Ovary (tissue), 10 donors: ENCODE measurements at places on chromosomes 12 and 14. TPM values are rescaled to one million over a fixed set of nuclear protein-coding genes. Genes with fewer than 3 reads are reported as not detected.

- no peak for DNase-seq
- no peaks in the 10 kb centered on the region for H3K36me3 ChIP-seq
- H3K27ac ChIP-seq, result no peak overlapping the region
- no peaks in the 10 kb centered on the region for H3K4me1 ChIP-seq
- no peak overlapping the region for H3K4me3 ChIP-seq
Observed at GRCh38 chr12:82672811-82673495, 13.8 kb upstream of the TMTC2 start.

DNA sequence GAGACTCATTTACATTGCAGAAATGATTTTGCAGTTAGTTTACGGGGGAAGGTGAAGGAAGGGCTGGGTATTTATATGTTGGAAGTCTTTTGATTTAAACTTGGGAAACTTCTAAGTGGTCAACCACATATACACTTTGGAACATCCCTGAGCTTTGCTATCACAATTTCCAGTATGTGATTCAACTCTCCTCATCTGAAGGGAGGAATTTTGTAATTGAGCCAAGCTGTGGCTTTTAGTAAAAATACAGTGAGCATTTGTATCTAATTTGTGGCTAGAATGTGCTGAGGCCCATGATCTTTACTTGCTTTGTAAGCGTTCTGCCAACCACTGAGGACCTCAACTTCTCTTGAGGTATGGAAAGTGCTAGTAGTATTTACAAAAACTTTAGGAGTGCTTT lies 235.0 kb upstream of the PDZRN4 start:
- no peaks in the 10 kb centered on the region for H3K27me3 ChIP-seq
- no peaks in the 10 kb centered on the region for H3K36me3 ChIP-seq
- H3K4me1 ChIP-seq, result no peaks in the 10 kb centered on the region
- no peak for DNase-seq

- H3K4me1 ChIP-seq, result peaks cover 4% of the 10 kb centered on the region
- H3K36me3 ChIP-seq, result no peaks in the 10 kb centered on the region
- DNase-seq, result peak; percentile 95
- peak within 1 kb of the TSS; percentile 81 for H3K27ac ChIP-seq
Observed at GRCh38 chr14:103847451-103848174, at the start of gene PPP1R13B. Gene PPP1R13B, minus strand, starts transcription at chr14:103847575. Its CDS starts 268 bp downstream, at chr14:103847307.

DNA sequence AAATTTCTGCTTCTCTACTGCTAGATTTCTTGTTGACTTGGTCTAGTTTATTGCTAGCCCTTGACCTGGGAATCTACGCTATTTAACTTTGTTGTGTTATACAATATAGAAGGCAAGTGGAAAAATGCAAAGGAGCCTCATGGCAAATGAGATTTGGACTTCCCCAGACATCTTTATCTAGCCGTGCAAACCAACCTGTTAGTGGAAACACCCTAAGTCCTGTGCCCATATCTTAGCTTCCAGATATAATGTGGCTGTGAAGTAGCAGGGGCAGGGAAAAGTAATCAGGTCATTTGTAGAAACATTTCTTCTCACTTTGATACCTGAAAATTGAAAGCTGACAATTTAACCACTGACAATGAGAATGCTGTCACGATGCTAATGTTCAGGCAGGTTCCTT lies 90.7 kb upstream of the ATP2B1 start:
- H3K36me3 ChIP-seq, result no peaks in the 10 kb centered on the region
- H3K4me1 ChIP-seq, result no peaks in the 10 kb centered on the region
- H3K27ac ChIP-seq, result no peak overlapping the region
- no peak overlapping the region for H3K4me3 ChIP-seq

GRCh38 chr14:92886337-92886736 lies 36.6 kb upstream of the CHGA start:
- H3K36me3 ChIP-seq, result no peaks in the 10 kb centered on the region
- no peak for DNase-seq
- H3K27me3 ChIP-seq, result no peaks in the 10 kb centered on the region
- H3K4me3 ChIP-seq, result no peak overlapping the region
- no peak overlapping the region for H3K27ac ChIP-seq

GRCh38 chr12:108043750-108044533 lies 85.1 kb upstream of the WSCD2 start:
- no peaks in the 10 kb centered on the region for H3K27me3 ChIP-seq
- H3K27ac ChIP-seq, result no peak overlapping the region
- H3K36me3 ChIP-seq, result no peaks in the 10 kb centered on the region
- no peak overlapping the region for H3K4me3 ChIP-seq

- H3K4me1 ChIP-seq, result no peaks in the 10 kb centered on the region
- no peak for DNase-seq
- no peaks in the 10 kb centered on the region for H3K27me3 ChIP-seq
- no peaks in the 10 kb centered on the region for H3K36me3 ChIP-seq
- H3K4me3 ChIP-seq, result no peak overlapping the region
Observed at GRCh38 chr12:52210925-52211650, 19.3 kb upstream of the KRT80 start.

DNA sequence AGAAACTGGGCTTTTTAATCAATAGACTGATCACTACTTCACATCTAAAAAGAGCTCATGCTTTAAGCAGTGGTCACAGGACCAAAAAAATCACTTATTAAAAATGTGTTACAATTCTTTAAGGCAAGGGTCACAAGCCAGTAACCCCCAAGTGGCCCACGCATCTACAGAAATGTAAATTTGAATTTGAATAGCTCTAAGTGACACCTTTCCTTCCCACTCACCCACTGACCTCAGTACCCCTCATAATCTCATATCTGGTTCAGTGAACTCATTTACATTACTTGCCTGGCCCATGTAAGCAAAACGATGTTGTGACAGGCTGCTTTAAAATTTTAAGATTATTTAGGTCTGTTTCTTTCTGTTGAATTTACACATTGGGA lies 27.4 kb downstream of the NELL2 start:
- H3K27ac ChIP-seq, result no peak overlapping the region
- no peak overlapping the region for H3K4me3 ChIP-seq
- DNase-seq, result no peak
- no peaks in the 10 kb centered on the region for H3K36me3 ChIP-seq
- no peaks in the 10 kb centered on the region for H3K4me1 ChIP-seq

DNA sequence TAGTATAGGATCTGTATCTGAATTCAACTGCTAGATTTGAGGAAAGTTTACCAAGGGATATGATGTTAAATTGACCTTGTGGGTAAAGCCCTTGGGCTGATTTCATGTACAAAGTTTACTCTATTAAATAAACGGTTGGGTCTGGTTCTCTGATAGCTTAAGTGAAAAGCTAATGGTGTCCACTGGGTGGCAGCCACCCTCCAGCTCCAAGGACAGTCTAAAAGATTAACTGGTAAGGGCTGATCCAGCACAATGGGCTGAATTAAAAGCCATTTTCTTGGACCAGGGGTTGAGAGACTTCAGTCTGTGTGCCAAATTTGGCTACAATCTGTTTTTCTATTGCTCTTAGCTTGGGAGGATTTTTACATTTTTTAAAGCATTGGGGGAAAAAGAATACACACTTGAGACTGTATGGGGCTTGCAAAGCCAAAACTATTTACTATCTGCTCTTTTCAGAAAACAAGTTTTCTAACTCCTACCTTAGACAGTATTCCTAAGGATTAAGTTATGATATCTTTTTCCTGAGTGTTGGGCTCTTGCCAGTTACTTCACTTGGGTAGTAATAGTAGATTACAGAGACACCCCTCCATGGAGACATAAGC lies 116.5 kb downstream of the GPHN start:
- DNase-seq, result no peak
- H3K4me1 ChIP-seq, result peaks cover 3% of the 10 kb centered on the region
- H3K36me3 ChIP-seq, result no peaks in the 10 kb centered on the region
- H3K27ac ChIP-seq, result no peak overlapping the region

GRCh38 chr12:68117661-68118060 lies 41.9 kb downstream of the IFNG start:
- no peaks in the 10 kb centered on the region for H3K4me1 ChIP-seq
- no peaks in the 10 kb centered on the region for H3K27me3 ChIP-seq
- no peak for DNase-seq
- H3K4me3 ChIP-seq, result no peak overlapping the region
- no peaks in the 10 kb centered on the region for H3K36me3 ChIP-seq
- H3K27ac ChIP-seq, result no peak overlapping the region

DNA sequence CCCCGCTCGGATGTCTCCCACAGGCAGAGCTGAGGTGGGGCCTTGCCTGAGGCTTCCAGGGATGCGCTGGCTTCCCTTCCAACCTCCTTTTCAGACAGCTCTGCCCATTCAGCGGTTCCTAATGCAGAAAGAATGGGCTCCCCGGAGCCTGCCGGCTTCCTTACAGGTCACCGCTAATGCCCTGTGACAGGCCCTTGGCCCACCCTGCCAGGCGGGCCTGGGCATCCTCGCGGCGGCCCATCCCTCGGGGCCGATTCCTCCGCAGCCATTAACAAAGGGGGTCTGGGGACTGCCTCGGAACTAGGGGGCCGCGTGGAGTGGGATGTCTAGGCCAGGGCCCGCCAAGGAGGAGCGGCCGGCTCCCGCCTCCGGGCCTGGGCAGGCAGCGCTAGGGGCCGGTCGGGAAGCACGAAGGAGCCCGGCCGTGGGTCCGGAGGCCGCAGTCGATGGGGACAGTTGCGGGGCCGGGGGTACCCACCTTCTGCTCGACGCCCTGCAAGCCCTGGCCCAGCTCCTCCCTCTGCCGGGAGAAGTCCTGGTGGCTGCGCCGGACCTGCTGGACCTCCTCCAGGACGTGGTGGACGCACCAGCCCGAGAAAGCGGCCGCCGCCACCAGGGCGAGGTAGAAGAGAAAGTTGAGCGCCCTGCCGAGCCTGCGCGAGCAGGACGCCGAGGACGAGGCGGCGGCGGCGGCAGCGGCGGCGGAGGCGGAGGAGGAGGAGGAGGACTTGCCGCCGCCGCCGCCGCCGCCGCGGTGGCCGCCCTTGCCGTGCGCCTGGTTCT lies 738 bp downstream of the CKAP4 start:
- peaks cover 18% of the 10 kb centered on the region for H3K4me1 ChIP-seq
- no peaks in the 10 kb centered on the region for H3K36me3 ChIP-seq
- H3K27me3 ChIP-seq, result no peaks in the 10 kb centered on the region

- peak overlapping the region; percentile 85 for H3K4me3 ChIP-seq
- DNase-seq, result peak; percentile 88
- no peaks in the 10 kb centered on the region for H3K27me3 ChIP-seq
- H3K4me1 ChIP-seq, result peaks cover 5% of the 10 kb centered on the region
- H3K27ac ChIP-seq, result peak overlapping the region; percentile 98
Observed at GRCh38 chr14:68794130-68794850, 1.4 kb upstream of the ZFP36L1 start.

DNA sequence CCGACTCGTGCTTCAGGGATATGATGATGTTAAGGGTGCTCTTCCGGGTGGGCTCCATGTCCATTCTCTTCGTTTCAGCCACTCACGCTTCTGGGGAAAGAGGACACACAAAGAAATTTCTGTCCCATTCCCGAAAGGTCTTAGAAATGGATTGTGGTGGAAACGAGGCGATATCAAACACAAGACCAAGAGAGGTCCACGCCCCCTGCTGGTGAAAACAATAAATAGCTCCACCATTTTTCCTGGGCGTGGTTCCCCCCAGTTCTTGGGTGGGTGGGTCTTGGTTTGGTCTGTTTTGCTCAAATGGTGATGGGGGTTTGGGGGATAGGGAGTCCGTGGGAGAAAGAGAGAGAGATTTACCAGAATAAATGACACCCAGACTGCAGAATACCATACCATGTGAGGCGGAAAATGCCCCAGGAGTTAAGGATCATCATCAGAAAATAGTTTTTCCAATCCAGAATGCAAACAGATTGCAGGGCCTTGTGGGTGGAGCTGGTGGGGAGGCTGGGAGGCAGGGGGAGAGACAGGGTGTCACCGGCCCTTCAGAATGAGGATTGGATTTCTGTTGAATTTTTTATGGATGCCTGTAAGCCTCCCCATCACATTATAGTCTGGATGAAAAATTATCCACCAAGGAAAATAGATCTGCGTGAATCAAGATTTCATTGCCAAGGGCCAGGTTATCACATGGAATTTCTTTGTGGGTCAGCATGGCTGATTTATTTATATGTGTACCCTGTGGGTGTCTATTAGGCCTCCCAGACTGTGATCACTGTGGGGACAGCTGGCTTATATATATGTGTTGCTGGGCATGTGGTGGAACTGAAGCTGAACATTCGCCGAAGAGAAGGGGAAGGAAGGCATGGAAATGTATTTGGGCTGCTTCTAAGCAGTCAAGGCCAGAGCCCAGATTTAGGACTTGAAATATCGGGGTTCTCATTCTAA lies 55.8 kb downstream of the SRRM4 start:
- no peaks in the 10 kb centered on the region for H3K27me3 ChIP-seq
- H3K36me3 ChIP-seq, result no peaks in the 10 kb centered on the region
- no peak overlapping the region for H3K4me3 ChIP-seq
- H3K4me1 ChIP-seq, result no peaks in the 10 kb centered on the region

DNA sequence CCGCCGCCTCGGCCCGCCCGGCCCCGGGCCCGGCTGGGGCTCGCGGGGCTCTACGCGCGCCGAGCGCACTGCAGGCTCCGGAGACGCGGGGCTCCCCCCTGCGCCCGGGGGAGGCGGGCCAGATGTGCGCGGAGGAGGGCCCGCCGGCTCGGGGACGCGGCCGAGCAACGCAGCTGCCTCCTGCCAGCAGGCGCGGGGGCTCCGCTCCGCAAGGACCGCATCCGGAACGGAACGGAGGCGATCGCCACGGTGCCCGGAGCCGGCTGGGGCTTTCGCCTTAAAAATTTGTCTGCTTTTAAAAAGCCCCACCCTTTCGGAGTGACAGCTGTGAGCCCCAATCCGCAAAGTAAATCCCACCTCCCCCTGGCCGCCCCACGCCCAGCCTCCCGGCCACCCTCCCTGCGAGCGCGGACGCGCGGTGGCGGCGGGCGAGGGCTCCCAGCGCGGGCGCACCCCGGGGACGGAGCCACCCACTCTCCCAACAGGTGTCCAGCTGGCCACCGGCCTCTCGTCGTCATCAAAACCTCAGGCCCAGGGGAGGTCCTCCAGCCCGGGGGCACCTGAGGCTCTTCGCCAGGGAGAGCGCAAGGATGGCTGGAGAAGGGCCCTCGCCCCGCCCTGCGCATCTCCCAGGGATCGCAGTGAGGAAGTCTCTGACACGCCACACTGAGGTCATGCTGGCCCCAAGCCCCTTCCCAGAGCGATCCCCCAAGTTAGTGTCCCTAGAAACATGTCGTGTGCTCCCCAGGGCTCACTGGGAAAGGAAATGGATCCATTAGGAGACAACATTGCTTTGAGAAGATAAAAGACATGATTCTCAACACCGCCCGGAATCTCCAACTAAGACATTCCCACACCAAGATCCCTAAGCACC lies at the start of gene TMEM132D:
TMEM132D (minus strand) TSS at position 70 of the 874 bp plus-strand sequence.
- DNase-seq, result no peak
- no peak within 1 kb of the TSS for H3K4me3 ChIP-seq
- no peaks in the 10 kb centered on the region for H3K27me3 ChIP-seq
- no peaks in the 10 kb centered on the region for H3K4me1 ChIP-seq

DNA sequence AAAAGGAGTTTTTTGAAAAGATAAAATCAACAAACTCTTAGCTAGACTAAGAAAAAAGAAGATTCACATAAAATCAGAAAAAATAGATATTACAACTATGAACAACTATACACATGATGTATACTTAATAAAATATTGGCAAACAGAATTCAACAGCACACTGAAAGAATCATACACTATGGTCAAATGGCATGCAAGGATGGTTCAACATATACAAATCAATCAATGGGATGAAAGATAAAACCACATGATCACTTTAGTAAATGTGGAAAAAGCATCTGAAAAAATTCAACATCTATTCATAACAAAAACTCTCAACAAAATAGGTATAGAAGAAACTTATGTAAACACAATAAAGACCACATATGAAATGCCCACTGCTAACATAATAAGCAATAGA lies 84.5 kb upstream of the BBS10 start:
- H3K27ac ChIP-seq, result no peak overlapping the region
- DNase-seq, result no peak
- no peaks in the 10 kb centered on the region for H3K36me3 ChIP-seq
- no peak overlapping the region for H3K4me3 ChIP-seq

Gene REC8
- 13.5 TPM for total RNA-seq

Gene CCDC197
- total RNA-seq, result not detected

Gene MFAP5
- total RNA-seq, result 0.72 TPM

Gene PTPRB
- 18.2 TPM for total RNA-seq

Gene SYNE3
- 14.9 TPM for total RNA-seq

Gene CD69
- total RNA-seq, result 7.8 TPM

Gene GPR137C
- total RNA-seq, result 0.50 TPM
